ENCODE measurements at places on chromosomes 5 and 9. TPM values are rescaled to one million over a fixed set of nuclear protein-coding genes. Genes with fewer than 3 reads are reported as not detected.

Gene FOXD4L4
- total RNA-seq, result 0.32 TPM

Gene PCDHGA12
- 7.4 TPM for total RNA-seq

Gene PCDHB5
- 3.3 TPM for total RNA-seq

Gene SH3PXD2B
- 14.5 TPM for total RNA-seq

Gene NEUROG1
- not detected for total RNA-seq

Gene LRRC14B
- not detected for total RNA-seq

Gene ROR2
- 5.8 TPM for total RNA-seq

Gene ZDHHC11
- total RNA-seq, result 3.3 TPM

Gene PCAT7
- not detected for total RNA-seq

Gene NKD2
- 4.0 TPM for total RNA-seq

Gene TAF11L10
- total RNA-seq, result not detected

Gene TRIM7
- total RNA-seq, result 3.0 TPM

Gene ZDHHC11B
- total RNA-seq, result 0.32 TPM

Gene ADAMTS16
- total RNA-seq, result not detected

Gene BTNL8
- not detected for total RNA-seq

Gene SCAMP1
- 44.6 TPM for total RNA-seq

Gene ZNF879
- 4.1 TPM for total RNA-seq

Gene ADAMTS13
- 3.3 TPM for total RNA-seq

Gene MCTP1
- 4.4 TPM for total RNA-seq

Gene GAPVD1
- 28.4 TPM for total RNA-seq

Gene MEF2C
- total RNA-seq, result 19.1 TPM

Gene FOCAD
- total RNA-seq, result 53.7 TPM

Gene PRR16
- 1.6 TPM for total RNA-seq

Gene CDKN2B-AS1
- total RNA-seq, result 5.6 TPM

Gene KIF4B
- 0.09 TPM for total RNA-seq

Gene PLPPR1
- not detected for total RNA-seq

Gene OBP2B
- not detected for total RNA-seq

Gene PCDHGA2
- total RNA-seq, result 4.9 TPM

Gene AQP3
- 6.6 TPM for total RNA-seq

Gene SLC1A3
- 1.7 TPM for total RNA-seq

Gene SUSD1
- 18.4 TPM for total RNA-seq

Gene LHX2
- total RNA-seq, result not detected

Gene CLIC3
- 8.2 TPM for total RNA-seq

Gene NTNG2
- total RNA-seq, result 3.5 TPM

Gene FRMD3
- 0.26 TPM for total RNA-seq

Gene RNF183
- not detected for total RNA-seq

Measured in bronchial smooth muscle cell (primary cell).